Glomerular endothelial cell (primary cell): ENCODE measurements at places on chromosomes 2 and 18.

- DNase-seq, result no peak
These were observed 213.8 kb downstream of the AFF3 start for GRCh38 chr2:99928470-99929053.

DNA sequence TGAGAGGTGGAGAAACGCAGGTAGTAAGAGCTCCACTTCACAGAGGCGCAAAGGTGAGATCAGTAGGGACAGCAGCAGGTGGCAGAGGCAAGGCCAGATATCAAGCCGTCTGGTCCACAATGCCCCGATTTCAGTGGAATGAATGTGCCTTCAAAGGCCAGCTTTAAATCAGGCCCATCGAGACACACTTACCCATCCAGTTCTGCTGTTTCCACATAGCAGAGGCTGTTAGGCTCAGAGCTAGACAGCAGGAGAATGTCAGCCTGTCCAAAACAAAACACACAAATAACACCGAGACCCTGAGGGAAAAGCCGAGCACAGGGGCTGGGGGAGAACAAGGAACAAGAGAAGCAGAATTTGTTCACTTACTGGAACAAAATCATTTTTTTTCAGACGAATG, 75.8 kb upstream of the NARS1 start:
- no peak for DNase-seq

DNA sequence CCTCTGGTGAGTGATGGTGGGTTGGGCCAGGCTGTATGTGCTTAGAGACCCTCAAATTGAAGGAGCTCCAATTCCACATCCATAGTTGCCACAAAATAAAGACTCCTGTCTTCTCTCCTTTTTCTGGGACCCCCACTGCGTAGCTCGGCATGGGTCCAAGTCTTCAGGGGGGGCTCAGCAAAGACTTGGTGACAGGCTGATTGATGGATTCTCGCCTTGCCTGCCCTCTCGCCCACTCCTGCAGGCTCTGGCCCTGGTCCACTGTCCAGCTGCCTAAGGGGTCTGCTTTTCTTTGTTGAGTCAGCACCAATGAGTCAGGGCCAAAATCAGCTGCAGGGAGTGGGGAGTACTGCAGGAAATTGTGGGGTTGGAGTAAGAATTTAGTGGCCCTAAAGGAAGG, 21.5 kb downstream of the RPL37A start:
- DNase-seq, result no peak

DNA sequence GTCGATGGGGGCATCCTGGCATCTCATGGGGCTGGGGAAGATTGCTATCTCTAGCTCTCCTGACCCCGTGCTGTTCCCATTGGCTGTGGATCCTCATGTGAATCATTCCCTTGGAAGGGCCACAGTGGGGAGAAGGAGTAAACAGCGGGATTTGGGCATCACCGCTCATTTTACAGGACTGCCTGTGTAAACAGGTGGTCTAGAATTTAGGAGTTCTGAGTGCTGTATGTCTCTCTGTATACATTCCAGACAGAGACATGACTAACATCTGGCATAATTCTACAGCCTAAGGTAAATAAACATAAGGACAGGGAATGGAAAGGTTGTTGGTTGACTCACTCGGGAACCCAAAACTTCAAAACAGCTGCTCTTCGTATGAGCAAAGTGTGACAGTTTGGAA, 92.7 kb downstream of the COPS8 start:
- no peak for DNase-seq

DNA sequence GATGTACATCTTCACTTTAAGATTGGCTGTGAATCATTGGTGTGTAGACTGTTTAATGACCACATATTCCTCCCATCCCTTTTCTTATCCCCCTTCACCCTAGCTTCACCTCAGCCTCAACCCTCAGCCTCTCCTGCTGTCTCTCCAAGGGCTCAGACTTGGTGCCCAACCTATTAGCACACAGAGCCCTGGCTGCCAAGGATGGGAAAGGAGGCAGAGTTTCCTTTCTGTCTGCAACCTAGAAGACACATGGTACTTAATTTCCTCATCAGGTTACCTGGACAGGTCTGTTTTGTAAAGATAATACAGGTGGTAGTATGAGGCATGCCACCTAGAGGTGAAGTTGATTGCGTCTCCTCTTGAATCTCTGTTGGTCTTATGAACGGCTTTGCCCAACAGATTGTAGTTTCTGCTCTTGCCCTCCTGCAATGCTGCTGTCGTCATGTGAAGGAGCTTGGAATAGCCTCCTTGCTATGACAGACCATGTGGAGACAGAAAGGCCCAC, 44.5 kb upstream of the RMND5A start:
- DNase-seq, result no peak
